ENCODE measurements at places on chromosomes 16 and 17.

DNA sequence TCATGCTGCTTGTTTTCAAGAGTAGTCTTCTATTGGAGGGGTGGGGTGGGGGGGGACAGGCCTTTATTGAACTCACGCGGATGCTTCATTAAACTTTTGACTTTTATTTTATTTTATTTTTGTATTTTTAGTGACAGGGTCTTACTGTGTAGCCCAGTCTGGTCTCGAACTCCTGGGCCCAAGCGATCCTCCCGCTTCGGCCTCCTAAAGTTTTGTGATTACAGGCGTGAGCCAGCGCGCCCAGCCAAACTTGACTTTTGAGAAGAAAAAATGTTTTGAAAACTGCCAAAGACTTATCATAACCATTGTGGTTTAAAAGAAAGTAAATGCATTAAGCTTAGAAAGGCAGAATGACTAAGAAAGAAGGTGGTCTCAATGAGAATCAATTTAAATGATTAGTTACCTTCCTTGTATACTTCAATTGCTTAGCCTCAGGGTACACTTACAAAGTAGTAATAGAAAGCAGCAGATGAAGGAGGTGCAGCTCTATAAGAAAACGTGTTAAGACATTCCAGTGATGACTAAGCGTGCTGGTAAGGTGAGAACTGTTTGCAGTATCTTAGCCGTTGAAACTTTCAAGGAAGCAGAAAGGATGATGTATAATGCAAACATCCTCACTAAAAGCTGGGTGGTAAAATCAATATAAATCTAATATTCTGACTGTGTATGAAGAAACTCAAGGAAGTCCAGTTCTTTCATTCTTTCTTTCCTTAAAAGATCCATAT is 1.2 kb downstream of the AP2B1 start:
- DNase-seq: no peak

- DNase-seq: no peak
Observed at GRCh38 chr17:13266606-13267005, 248.8 kb upstream of the ELAC2 start.

DNA sequence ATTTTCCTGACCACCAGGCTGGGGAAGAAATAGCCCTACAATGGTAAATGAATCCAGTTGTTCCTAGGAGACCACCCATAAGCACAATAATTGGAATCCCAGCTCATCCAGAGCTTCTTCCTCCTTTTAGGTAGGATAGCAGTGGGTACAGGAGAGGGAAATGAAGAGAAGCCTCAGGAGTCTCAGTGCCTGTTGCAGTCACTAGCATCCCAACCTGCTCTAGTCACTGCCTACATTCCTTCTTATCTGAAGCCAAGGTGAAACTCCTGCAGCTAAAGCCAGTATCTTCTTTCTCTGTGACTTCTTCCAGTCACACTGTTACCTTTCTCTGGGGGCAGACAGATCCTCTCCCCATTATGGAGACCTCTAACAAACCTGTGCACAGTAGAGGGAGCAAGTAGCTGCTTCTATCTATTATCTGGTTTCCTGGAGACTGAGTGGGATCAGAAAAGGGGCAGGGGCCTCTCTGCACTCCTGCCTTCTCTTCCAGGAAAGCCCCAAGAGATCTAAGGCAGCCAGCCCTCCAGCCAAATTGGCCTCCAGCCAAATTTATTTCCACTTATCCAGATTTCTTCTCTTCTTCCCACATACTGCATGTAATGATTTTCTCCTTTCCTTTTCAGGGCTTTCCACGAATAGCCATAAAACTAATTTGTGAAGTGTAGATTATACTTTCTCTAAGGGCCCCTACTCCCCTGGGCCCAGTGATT is 85.5 kb downstream of the SSH2 start:
- no peak for DNase-seq

DNA sequence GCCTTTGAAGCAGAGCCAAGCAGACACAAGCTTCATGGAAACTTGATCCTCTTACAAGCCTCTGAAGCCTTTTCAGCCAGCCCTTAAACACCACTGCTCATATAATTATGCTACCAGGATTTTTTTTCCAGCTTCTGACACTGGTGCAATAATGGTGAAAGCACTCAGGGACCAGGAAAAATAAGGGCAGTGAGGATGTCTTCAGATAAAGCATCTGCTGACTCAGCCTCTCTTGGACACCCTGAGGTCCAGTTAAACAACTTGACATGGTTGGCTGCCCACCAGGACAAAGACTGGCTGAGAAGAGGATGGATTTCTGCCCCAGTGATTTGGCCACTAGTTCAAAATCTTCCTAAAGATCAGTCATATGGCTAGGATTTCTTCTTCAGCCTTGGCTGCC is 124.2 kb upstream of the N4BP1 start:
- DNase-seq: no peak

DNA sequence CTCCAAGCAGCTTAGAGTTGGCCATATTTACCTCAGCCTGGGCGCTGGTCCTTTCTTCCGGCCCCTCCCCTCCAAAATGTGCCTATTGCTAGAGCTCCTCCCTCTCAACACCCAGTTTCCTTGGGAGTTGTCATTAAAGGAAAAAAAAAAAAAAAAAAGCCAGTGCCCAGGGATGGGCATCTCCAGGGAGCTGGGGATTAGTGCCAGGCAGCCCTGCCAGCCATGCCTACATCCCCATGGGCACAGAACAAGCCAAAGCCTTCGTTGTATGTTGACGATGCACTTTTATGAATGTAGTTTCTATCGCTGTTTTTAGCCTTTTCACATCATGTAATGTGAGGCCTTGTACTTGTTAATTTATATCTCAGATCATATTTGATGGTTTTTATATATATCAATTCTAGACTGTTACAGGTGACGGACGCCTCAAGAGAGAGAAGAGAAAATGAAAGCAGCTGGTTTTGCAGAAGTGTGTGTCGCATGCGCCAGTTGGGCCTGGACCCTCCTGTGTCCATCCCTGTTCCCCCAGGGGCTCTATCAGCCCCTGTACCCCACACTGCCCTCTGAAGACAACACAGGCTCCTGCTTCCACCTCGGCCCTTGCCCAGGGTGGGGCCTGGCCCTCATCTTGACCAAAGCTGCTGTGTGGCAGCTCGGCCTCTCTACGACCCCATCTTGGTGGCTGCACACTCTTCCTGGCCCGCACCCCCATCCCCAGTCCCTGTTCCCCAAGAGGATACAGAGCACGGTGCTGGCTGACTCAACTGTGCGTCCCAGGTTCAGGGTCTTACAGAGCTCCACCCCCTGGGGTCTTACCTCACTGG is 4.8 kb downstream of the LIMD2 start:
- DNase-seq: no peak

GRCh38 chr16:10598157-10598556 is 17.8 kb upstream of the EMP2 start:
- DNase-seq: no peak

- DNase-seq: no peak
Observed at GRCh38 chr16:89581861-89582563, 6.5 kb downstream of the CPNE7 start.

GRCh38 chr17:65898651-65899050 is 293.3 kb downstream of the CEP112 start:
- peak; percentile 76 for DNase-seq

- no peak for DNase-seq
Observed at GRCh38 chr17:68853036-68853435, 102.2 kb downstream of the ABCA8 start.

DNA sequence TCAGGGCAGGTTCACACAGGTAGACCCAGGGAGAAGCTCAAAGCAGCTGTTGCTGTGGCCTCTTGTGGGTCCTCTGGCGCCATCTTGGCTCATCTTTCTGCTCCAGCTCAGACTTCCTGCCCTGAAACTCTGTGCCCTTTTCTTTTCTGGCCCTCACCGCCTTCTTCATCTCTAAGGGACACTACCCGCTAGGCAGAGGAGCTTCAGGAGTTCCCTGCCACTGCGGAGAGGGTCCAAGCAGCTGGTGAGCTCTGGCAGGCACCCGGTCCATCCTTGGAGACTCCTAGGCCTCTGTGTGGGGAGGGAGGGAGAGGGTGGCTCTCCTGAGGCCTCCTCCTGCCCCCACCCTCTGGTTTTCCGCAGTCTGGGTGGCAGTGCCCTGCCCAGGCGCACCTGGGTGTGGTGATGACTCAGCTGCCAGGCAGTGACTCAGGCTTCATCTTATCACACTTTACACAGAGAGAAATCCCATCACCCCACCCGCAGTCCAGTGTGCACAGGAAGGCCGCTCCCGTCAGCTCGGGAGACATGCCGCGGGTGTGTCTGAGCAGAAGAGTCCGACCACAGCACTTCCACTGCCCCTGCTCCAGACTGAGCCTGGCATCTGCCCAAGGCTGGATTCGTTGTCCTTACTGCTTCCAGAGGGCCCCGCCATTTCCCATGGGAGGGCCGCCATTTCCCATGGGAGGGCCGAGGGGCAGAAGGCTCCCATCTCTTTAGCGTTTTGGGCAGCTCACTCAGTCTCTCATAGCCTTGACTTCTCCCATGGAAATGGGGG is 7.3 kb downstream of the NT5C start:
- DNase-seq: no peak

DNA sequence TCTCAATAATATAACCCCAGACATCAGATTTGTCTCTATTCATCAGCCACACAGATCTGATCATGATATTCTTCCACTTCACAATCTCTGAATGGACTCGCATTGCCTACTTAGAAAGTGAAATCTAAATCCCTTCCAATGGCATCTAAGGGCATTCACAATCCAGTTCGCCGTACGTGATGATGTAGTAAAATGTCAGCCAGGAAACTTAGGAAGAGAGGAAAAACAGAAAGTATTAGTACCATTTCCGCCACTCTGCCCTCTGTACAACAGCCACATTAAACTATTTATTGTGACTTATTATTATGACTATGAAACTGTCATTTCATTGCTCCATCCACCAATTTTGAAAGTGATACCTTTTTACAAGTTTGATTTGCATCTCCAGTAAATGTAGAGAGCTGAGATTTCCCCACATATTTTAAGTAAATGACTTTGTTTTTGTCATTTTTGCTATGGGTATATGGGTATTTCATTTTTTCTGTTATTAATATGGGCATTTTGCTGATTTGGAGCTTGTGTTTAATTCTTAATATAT is 69.4 kb upstream of the SMIM36 start:
- no peak for DNase-seq

GRCh38 chr16:60060731-60061130 is 1326.6 kb upstream of the GOT2 start:
- no peak for DNase-seq

GRCh38 chr17:15006421-15007128 is 258.6 kb downstream of the PMP22 start:
- DNase-seq: no peak

DNA sequence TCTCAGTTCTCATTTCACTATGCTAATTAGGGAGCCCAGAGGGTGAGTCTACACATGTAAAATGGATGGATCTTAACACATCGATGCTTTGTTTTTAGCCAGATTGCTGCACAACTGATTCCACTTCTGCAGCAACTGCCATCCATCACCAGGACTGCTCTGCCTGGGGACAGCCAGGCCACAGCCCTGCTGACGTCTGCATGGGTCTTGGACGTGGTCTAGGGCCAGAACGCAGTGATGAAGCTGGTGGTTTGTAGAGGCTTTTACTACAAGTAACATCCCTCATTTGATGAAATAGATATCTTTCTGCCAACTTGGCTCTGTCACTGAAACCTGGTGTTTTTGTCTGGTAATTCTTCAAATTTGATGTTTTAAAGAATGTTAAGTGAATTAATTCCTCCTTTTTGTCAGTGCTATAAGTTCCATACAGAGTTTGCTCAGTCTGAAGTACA is 50.6 kb downstream of the MARCHF10 start:
- no peak for DNase-seq

GRCh38 chr16:66054095-66054494 is 312.4 kb upstream of the CDH5 start:
- DNase-seq: no peak

DNA sequence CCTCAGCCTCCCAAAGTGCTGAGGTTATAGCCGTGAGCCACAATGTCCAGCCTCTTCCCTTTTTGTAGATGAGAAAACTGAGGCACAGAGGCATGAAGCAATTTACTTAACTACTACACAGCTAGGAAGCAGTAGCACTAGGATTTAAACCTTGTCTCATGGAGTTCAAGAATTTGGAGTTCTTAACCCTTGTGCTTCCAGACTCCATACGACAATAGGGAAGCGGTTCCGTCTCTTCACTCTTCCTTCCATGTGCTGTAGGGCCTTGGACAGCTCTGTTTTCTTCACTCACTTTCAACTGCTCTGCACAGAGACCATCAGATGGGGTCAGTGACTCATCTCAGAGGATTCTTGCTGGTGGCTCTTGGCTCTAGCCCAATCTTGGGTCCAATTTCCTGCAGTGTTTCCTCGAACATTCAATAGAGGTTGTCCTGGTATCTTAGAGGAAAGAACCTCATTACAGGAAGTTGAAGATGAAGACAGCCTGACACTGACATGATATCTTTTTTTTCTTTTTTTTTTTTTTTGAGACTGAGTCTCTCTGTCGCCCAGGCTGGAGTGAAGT is 19.3 kb downstream of the ITGAL start:
- DNase-seq: no peak

DNA sequence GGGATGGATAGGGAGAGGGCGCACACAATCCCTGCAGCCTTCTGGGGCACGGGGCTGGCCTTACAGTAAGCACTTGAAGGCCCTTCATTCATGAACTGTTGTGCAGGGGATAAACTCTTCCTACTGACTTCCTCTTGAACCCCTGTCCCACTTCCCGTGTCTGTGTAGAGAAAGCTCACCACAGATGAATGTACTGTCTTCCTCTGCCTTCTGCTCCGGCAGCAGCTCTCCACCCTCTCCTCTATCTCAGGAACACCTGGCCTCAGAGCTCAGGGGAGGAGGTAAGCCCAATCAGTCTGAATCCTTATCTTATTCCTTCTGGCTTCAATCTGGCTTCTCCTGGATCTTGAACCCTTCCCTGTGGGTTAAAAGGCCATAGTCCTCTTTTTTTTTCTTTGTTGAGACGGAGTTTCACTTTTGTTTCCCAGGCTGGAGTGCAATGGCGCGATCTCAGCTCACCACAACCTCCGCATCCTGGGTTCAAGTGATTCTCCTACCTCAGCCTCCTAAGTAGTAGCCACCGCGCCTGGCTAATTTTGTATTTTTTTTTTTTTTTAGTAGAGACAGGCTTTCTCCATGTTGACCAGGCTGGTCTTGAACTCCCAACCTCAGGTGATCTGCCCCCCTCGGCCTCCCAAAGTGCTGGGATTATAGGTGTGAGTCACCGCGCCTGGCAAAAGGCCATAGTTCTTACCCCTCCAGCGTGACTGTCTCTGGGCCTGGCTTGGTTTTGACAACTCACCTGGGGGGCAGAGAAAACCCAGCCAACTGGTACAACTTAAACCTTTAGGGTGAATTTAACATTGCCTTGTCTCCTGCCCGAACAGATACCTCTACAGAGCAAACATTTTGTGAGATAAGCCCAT is 7.2 kb upstream of the SLC52A1 start:
- no peak for DNase-seq

DNA sequence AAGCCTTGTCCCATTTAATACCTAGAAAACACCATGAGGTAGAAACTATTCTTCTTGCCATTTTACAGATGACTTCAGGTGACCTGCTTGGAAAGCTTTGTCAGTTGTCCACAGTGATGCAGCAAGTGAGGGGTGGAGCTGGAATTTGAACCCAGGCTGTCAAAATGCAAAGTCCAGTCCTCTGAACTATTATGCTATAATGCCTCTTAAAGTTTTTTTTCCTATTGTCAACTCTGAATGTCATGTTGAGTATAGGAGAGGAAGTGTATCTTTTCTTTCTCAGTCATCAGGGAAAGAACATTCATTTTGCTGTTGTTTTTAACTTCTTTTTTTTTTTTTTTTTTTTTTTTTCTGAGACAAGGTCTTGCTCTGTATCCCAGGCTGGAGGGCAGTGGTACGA is 525.6 kb downstream of the XYLT1 start:
- DNase-seq: no peak

- DNase-seq: no peak
Observed at GRCh38 chr16:71803305-71803690, 5.3 kb downstream of the AP1G1 start.

All from NCI-H146 (cell line).